ENCODE measurements at places on chromosomes 2 and 18. TPM values are rescaled to one million over a fixed set of nuclear protein-coding genes. Genes with fewer than 3 reads are reported as not detected.
A peak's percentile ranks its signal among the peaks of the same experiment; 100 is the strongest.

GRCh38 chr2:184504252-184504651, 94.1 kb upstream of the ZNF804A start:
- DNase-seq, result no peak

DNA sequence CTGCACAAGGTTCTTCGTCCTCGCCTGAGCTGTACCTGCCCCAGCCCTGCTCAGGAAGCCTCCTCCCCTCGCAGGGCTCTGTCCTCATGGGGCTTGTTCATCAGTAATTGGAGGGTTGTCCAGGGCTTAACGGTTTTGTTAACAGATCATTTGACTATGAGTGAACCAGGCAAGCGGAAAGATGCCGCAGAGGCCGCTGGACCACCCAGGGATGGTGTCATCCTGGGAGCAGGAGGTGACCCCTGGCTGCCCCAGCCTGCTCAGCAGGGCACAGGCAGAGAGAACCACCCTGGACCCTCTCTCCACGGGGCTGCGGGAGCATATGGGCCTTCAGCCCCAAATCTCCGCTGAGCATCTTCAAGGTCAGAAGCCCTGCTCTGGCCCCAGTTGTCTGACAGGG, 264.3 kb downstream of the KLHL29 start:
- no peak for DNase-seq

- DNase-seq, result no peak
Observed at GRCh38 chr2:159612255-159612901, 4.0 kb downstream of the BAZ2B start.

The MLPH gene
- total RNA-seq, result 29.3 TPM

The UGT1A9 gene
- total RNA-seq, result not detected

GRCh38 chr2:165877565-165878550, 75.7 kb downstream of the TTC21B start:
- DNase-seq, result no peak

The SLC5A7 gene
- total RNA-seq, result 40.3 TPM

DNA sequence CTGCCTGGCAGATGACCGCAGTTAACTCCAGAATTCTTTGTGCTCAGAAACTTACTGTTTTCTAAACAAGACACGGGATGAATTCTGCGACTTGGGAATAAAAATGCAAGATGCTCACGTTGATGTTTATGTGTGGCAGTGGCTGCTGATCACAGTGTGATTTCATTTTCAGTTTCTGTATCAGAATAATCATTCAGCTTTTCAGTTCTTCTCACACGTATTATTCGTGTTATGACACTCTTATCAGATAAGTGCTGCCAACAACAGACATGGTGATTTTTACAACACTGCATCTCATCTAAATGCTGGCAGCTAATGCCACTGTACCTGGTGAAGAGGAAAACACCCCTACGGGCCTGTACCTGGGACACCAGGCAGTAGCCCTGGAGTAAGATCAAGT, 272.9 kb upstream of the REV1 start:
- no peak for DNase-seq

DNA sequence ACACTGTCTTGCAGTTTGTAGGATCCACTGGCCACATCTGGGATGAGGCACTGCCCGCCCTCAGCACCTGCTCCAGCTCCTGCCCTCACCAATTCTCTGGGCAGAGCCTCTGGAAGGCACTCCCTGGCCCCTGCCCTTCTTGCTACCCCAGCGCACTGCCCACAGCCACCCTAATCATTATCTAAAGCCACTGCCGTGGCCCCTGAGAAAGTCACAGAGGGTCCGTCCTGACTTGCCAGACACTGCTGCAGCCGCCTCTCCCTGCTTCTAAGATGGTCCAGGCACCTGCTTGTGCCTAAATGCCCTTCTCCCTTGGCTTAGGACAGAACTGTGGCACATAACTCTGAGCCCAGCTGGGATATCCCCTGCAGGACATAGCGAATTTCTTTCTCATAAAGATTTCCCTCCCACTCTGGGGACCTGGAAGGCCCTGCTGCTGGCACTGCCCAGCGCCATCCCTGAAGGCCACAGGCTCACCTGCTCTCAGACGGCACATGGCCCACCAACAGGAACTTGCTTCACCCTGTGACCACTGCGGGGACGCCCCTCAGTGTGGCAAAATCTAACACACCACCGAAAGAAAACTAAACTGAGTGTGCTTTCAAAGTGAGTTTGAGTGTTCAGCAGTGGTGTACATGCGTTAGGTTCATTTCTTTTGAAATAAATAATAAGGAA, 244.9 kb downstream of the HDAC4 start:
- DNase-seq, result no peak

- peak; percentile 45 for DNase-seq
Observed at GRCh38 chr2:11133238-11133935, 21.9 kb upstream of the SLC66A3 start.

DNA sequence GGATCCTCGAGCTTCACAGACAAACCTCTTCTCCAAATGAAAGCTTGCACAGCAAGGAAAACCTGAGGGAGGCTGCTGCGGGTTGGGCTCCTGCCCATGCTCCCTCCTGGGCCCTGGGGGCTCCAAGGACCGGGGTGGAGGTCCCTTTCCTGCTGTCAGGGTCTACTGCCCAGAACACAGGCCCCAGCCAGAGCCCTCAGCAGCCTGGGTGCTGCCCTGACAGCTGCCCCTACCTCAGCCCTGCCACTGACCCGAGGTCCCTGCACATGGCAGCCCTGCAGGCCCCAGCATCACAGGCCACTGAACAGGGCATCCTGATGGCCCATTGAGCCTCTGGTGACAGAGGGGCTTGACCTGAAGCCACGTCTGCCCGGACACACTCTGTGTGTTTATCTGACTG, 41.0 kb downstream of the CROCC2 start:
- DNase-seq, result no peak

The CD207 gene
- not detected for total RNA-seq

The MSTN gene
- total RNA-seq, result 1.2 TPM

The SULT1C4 gene
- 36.0 TPM for total RNA-seq

The WNT10A gene
- total RNA-seq, result not detected

- DNase-seq, result no peak
Observed at GRCh38 chr2:9552219-9553178, 3.1 kb downstream of the ADAM17 start.

DNA sequence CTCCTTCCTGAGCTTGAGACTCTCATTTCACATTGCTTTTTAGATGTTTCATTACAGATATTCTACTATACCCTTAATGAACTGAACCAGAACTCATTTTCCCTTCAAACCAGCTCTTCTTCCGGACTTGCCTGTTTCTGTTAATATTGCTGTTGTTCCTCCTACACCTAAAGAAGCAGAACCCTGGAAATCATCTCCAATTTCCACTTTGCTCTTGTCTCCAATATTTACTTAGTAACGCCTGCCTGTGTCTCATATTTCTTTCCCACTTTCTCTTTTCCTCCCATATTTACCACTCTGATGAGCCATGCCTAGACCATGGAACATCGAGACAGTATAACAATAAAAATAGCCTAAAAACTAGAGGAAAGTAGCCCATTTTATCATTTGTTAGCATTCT, 17.9 kb upstream of the GMCL1 start:
- no peak for DNase-seq

The SAG gene
- total RNA-seq, result not detected

The CHRND gene
- total RNA-seq, result 0.10 TPM

The MYO1B gene
- 67.5 TPM for total RNA-seq

DNA sequence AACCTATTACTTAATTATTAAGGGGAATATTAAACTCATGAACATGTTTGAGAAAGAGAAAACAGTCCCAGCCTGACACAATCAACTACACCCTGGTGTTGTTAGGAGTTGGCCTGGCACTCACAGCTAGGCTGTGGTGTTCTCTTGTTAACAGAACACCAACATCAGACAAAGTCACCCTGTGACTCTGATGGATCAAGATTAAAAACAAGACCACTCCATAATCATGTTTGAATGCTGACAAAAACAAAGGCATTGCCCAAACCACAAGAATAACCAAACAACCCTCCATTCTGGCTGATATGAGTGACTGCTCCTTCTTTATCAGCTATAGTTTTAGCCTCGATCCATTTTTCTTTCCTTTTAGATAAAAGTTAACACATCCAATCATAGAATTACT, 3.0 kb downstream of the BOLL start:
- DNase-seq, result no peak

The IL1R1 gene
- total RNA-seq, result 12.6 TPM

The IL1B gene
- total RNA-seq, result 1.7 TPM

- no peak for DNase-seq
Observed at GRCh38 chr18:79186649-79187048, 117.5 kb downstream of the ATP9B start.

DNA sequence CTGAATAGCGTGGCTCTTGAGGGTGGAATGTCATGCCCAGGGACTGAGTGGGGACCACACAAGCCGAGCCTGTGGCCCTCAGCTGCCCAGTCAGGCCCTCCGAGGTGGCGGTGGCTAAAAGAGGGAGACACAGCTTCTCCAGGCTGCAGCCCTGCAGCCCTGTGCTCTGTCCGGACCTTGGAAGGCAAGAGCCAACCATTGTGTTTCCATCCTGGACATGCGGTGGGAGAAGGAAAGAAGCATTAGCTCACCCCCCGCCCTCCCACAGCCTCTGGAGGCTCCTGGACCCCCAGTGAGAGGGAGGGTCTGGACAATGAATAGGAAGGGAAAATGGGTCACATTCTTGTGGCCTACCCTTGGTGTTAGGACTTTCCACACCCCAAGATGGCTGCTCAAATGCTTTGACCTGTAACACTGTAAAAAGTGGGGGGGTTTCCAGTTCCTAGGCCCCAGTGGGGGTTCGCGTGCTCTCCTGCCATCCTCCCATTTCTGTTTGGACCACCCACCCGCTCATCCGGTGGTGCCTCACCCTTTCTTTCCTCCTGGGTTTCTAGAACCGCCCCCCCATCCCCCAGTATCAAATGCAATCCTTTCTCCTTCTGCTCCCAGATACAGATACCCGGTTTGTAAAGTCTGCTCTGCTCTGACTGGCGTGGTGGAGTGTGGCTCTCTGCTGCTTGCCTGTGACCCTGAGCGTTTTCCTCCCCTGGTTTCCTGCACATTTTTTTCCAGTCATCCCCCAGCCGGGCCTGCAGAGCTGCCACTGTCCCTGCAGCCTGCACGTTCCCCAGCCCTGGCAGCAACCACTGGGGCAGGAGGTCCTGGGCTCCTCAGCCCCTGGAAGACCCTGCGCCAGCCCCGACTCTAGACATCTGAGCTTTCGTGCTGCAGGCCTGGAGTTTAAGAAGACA, 36.3 kb upstream of the SMAD7 start:
- no peak for DNase-seq

DNA sequence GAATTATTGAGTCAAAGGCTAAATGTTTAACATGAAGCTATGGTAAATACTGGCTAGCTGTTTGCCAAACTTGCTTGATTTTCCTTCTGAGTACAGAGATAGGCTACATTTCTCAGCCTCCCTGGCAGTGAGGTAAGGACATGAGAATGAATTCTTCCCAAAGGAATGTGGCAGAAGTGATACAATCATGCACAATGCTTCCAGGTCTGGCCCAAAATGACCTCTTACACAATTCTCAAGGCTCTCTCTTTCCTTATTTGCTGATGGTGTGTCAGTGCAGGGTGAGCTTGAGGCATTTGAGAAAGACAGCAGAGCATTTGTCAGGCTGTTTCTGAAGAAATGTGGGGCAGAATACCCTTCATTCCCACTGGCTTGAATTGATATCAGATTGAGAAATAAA, 95.6 kb upstream of the NABP1 start:
- no peak for DNase-seq

DNA sequence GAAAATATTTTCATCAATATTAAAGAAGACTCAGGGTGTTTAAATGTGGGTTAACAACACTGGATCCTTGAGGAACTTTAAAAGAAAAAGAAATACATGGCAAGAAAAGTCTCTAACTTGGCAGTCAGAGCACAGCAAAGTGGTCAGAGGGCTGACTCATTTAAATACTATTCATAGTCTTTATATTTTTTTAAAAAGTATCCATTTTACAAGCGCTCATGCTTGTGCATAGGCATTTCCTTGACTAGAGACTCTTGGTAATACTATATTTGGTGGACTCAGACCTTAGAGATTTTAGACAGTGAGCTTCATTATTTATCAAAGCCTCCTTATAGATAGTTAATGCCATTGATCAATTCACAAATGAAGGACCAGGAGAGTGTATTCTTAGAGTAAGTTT, 110.2 kb downstream of the ABCA12 start:
- no peak for DNase-seq

DNA sequence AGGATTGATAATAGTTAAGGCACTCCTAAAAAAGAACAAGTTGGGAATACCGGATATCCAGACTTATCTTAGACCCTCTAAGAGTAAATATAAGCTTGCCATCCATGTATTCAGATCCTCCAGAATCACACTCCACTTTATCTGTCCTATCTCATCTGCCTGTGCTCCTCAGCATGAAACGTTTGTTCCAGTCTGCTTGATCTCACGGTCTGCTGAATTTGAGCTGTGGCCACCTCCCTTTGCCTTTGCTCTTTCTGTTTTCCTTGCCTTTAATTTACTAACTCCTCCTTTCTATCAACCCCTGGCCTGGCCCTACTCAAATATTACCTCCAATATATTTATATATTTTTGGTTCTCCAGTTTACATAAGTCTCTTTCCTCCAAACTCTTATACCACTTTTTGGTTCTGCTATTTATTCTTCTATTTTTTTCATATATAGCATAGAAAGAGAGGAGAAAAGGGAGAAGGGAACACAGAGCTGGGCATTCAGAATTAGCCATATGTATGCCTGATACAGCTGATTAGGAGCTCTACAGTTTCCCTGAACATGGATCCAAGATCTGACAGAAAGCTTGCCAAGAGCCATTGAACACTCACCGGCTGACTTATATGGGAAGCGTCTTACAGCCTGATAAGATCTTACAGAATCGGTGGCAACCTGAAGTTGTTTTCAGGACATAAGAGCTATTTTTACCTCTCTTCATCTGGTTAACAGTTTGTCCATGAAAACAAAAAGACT, 21.8 kb upstream of the DNAJC27 start:
- no peak for DNase-seq

DNA sequence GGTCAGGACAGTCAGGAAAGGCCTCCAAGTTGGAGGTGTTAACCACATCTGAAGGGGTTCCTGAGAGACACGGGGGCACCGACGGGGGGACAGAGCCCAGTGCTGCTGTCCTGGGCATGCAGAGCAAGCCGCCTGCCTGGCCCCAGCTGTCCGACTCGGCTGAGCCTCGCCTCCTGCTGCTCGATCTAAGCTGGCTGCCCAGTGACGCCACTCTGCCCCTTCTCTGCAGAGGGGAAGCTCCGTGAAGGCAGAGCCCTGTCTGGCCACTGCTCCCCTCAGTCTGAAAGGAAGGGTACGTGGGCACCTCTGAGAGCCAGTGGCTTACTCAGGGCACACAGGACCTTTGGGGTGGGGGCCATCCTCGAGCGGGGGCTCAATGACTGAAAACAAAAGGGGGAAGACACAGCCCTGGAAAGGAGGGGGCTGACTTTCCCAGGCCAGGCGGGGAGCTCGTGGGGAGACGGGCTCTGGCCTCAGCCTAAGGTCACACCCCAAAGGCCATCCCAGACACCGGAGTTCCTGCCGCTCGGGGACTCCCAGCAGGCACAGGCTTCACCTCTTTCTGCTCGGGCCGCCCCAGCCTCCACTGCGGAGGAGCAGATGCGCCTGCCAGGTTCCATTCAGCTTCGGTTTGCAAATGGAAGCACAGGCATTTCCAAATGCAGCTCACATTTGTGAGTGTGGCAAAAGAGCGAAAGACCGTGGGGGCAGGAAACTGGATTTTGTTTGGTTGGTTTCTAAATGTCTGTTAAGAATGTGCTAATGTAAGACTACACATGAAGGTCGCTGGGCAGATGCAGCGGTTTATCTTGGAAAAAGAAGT, 136.9 kb downstream of the HDAC4 start:
- DNase-seq, result peak; percentile 42
